ENCODE measurements at places on chromosomes 1 and 21. TPM values are rescaled to one million over a fixed set of nuclear protein-coding genes. Genes with fewer than 3 reads are reported as not detected.

DNA sequence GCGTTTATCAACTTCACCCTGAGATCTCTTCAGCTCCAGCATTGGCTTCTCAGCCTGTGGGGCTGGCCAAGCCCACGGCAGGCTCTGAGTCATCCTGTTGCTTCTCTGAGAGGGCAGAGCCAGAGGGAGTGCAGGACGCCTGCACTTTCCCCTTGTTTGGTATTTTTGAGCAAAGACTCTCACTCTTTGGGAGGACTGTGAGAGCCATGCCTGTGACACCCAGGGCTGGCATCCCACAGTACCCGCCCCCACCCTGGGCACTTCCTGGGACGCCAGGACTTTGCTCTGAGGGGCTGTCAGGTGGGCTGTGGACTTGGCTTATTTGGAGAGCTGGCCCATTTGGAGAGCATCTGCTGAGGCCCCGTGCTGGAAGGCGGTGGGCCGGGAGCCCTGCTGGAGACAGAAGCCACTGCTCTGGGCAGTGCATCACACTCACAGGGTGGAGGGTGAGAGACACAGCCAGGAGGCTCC lies 37.4 kb downstream of the VANGL1 start:
- no peak for DNase-seq
- peaks cover 14% of the 10 kb centered on the region for H3K4me1 ChIP-seq
- no peak overlapping the region for H3K27ac ChIP-seq
- H3K27me3 ChIP-seq, result no peaks in the 10 kb centered on the region
- H3K36me3 ChIP-seq, result peaks cover 11% of the 10 kb centered on the region
- no peak overlapping the region for H3K4me3 ChIP-seq

GRCh38 chr1:30449003-30449402 lies 274.4 kb downstream of the MATN1 start:
- H3K27me3 ChIP-seq, result no peaks in the 10 kb centered on the region
- H3K4me3 ChIP-seq, result no peak overlapping the region
- DNase-seq, result no peak
- H3K27ac ChIP-seq, result no peak overlapping the region

- no peaks in the 10 kb centered on the region for H3K4me1 ChIP-seq
- no peak overlapping the region for H3K27ac ChIP-seq
- peaks cover 1% of the 10 kb centered on the region for H3K27me3 ChIP-seq
- DNase-seq, result no peak
- no peak overlapping the region for H3K4me3 ChIP-seq
These were observed 326.0 kb downstream of the BARHL2 start for GRCh38 chr1:90391126-90391525.

DNA sequence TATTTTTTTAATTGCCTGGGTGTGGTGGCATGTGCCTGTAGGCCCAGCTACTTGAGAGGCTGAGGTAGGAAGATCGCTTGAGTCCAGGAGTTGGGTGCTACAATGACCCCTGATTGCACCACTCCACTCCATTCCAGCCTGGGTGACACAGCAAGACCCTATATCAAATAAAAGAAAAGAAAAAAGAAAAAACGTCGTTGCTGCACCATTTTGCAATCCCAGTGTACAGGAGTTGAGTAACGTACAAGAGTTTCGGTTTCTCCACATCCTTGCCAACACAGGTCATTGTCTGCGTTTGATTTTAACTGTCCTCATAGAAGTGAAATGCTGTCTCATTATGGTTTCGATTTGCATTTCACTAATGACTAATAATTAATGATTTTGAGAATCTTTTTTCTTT lies 7.9 kb downstream of the ZNF684 start:
- no peak overlapping the region for H3K4me3 ChIP-seq
- DNase-seq, result no peak
- H3K36me3 ChIP-seq, result peaks cover 66% of the 10 kb centered on the region
- no peaks in the 10 kb centered on the region for H3K4me1 ChIP-seq

DNA sequence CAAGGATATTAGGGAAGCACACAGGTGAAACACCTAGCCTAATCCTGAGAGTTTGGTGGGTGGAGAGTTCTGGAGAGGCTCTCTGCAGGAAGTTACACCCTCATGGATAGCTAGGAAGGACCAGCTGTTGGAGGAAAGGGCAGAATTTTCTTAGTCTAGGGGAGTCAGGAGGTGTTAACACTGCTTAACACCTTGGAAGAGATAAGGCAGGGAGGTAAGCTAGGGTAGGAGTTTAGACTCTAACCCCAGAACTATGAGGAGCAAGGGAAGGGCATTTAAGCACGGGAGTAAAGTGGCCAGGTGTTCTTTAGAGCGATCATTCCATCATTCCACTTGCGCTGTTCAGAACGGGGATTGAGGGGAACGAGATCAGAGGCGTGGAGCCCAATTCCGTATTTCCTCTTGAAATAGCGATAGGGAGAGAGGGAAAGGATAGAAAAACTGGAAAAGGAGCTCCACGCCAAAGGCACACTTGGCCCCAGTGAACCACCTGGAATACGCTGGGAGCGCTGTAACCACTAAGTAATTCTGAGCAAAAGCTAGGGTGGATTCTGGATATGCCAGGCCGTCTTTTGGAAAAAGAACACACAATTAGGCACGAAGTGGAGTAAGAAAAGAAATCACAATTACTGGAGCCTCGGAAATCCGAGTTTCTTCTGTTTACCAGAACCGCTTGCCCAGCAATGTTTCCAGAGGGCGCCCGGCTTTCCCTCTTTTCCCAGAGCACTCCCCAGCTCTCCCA lies 1.5 kb upstream of the GPR137B start:
- no peak for DNase-seq
- peak overlapping the region; percentile 87 for H3K4me3 ChIP-seq
- peaks cover 10% of the 10 kb centered on the region for H3K36me3 ChIP-seq

GRCh38 chr1:245396615-245397014 lies 241.8 kb downstream of the KIF26B start:
- no peaks in the 10 kb centered on the region for H3K4me1 ChIP-seq
- H3K4me3 ChIP-seq, result no peak overlapping the region
- no peaks in the 10 kb centered on the region for H3K36me3 ChIP-seq
- H3K27me3 ChIP-seq, result no peaks in the 10 kb centered on the region

DNA sequence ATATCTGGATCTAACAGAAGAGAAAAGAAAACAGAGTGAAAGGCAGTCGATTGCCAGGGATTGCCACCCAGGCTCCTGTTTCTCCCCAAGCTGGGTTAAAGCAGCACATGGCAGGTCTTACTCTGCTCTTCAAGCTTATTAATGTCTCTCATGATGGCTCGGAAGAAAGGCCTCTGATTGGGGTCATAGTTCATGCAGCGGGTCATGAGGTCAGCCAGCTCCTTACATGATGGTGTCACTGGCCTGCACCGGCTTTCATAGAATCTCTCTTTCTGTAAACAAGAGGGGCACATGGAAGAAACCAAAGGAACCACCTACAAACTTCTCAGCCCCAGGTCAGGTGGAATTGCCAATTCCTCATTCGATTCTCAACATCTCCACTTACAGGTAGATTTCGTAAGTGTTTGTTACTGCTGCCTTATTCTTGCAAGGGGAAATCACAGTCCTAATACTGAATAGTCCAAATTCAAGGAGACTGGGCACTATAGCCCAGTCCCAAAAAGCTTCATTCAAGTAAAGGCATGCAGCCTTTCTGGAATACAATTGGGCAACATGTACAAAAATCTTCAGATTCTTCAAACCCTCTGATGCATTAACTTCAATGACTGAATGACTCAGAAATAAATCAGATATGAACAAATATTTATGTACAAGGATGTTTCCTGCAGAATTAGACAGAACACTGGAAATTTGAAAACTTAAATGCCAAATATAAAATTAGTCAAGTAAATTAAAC lies 96.6 kb downstream of the RAVER2 start:
- no peak overlapping the region for H3K4me3 ChIP-seq
- no peaks in the 10 kb centered on the region for H3K27me3 ChIP-seq
- no peak for DNase-seq
- H3K36me3 ChIP-seq, result peaks cover 76% of the 10 kb centered on the region

DNA sequence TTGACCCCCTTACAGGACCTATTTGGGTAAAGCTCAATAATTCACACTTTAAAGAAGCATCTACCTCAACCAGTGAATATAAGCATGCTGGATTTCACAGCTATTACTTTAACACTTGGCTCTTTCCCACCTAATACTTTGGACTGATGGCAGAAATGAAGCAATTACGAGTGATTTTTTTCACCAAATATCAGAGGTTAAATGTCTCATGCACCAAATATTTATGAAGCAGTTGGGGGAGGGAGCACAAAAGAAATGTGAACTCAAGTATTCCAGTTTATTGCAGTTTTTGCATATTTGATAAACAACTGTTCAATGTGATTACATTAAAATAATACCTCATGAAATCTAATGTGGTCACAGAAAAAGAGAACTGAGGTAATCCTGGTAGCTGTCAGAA lies 223.6 kb downstream of the LRRC7 start:
- H3K27me3 ChIP-seq, result no peaks in the 10 kb centered on the region
- H3K4me3 ChIP-seq, result no peak overlapping the region
- H3K4me1 ChIP-seq, result no peaks in the 10 kb centered on the region
- no peak overlapping the region for H3K27ac ChIP-seq
- DNase-seq, result no peak

DNA sequence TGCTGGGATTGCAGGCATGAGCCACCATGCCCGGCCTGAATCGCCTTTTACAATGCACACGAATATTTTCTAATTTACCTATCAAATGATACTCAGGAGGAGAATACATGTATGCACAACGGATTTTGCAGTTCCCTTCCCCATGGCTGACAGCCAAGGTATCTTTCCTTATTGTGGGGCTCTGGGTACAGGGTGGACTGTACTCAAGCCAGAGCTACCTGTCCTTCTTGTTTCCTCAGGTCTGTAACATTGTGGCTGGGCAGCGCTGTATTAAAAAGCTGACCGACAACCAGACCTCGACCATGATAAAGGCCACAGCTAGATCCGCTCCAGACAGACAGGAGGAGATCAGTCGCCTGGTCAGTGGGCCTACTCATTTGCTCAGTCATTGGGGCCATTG lies 18.2 kb downstream of the AGO1 start:
- DNase-seq, result no peak
- H3K4me3 ChIP-seq, result no peak overlapping the region
- H3K27me3 ChIP-seq, result no peaks in the 10 kb centered on the region
- no peak overlapping the region for H3K27ac ChIP-seq
- H3K36me3 ChIP-seq, result peaks cover 38% of the 10 kb centered on the region

DNA sequence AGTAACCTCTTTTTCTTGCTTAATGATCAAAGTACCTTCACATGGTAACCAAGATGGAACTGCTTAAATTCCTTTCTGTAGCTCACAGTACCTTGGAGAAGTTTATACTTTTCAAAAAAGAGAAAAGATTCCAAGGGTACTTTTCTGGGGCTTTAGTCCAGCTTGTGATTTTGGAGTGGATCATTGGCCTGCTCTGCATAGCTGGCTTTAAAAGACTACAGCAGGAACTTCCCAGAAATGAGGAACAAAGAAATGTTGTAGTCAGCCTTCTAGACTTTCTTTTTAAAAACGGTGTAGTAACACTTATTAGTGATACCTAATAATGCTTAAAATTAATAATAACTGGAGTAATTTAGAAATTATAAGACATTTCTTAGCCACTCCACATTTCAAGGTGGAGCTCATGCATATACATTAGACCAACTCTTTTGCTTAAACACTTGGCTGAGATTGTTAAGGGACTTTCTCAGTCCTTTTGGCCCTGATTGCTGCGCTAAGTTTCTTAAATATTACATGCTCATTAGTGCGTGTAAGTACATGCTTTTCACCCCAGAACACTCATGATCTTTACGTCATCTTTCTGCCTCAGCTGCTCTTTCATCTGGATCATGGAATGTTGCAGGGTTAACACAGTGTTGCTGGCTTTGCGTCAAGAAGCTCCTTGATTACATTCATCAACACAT lies 57.3 kb downstream of the SDCCAG8 start:
- H3K4me3 ChIP-seq, result no peak overlapping the region
- H3K27me3 ChIP-seq, result no peaks in the 10 kb centered on the region
- H3K27ac ChIP-seq, result no peak overlapping the region
- peaks cover 19% of the 10 kb centered on the region for H3K36me3 ChIP-seq
- DNase-seq, result no peak
- peaks cover 4% of the 10 kb centered on the region for H3K4me1 ChIP-seq

DNA sequence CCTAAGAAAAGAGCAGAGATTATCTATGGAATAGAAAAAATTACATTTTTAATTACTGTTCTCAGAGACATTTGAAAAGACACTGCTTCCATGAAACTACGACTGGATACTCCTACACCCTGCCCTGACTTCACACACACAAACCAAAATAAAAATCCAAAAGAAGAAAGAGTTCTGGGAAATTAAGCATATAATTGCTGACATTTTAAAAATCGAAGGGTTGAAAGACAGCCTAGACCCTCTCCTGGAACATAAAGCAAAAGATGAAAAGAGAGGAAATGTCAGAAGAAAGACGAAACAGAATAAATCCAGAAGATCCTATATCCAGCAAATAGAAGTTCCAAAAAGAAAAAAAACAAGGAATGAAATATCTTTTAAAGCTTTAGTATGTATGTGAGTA lies 32.8 kb upstream of the EEIG2 start:
- no peak overlapping the region for H3K4me3 ChIP-seq
- no peaks in the 10 kb centered on the region for H3K36me3 ChIP-seq
- H3K4me1 ChIP-seq, result peaks cover 3% of the 10 kb centered on the region
- H3K27me3 ChIP-seq, result peaks cover 12% of the 10 kb centered on the region
- H3K27ac ChIP-seq, result no peak overlapping the region
- no peak for DNase-seq

- peak overlapping the region; percentile 39 for H3K27ac ChIP-seq
- H3K4me1 ChIP-seq, result peaks cover 39% of the 10 kb centered on the region
- no peak for DNase-seq
- H3K27me3 ChIP-seq, result peaks cover 14% of the 10 kb centered on the region
- no peaks in the 10 kb centered on the region for H3K36me3 ChIP-seq
- H3K4me3 ChIP-seq, result no peak overlapping the region
These were observed 4.9 kb upstream of the KIF14 start for GRCh38 chr1:200625381-200625824.

- no peak overlapping the region for H3K4me3 ChIP-seq
These were observed 97.4 kb upstream of the ST6GALNAC5 start for GRCh38 chr1:76769911-76770310.

The GMEB1 gene
- 26.0 TPM for total RNA-seq

The S100A16 gene
- total RNA-seq, result not detected

The AMY2A gene
- total RNA-seq, result not detected

The KCNJ9 gene
- not detected for total RNA-seq

The ANKRD45 gene
- total RNA-seq, result not detected

The PRR9 gene
- total RNA-seq, result not detected

The SELP gene
- total RNA-seq, result 0.16 TPM

The CFHR1 gene
- total RNA-seq, result not detected

The CRYBG2 gene
- total RNA-seq, result 0.98 TPM

The OPRD1 gene
- not detected for total RNA-seq
